ENCODE measurements at places on chromosomes 5 and 9. TPM values are rescaled to one million over a fixed set of nuclear protein-coding genes. Genes with fewer than 3 reads are reported as not detected.

DNA sequence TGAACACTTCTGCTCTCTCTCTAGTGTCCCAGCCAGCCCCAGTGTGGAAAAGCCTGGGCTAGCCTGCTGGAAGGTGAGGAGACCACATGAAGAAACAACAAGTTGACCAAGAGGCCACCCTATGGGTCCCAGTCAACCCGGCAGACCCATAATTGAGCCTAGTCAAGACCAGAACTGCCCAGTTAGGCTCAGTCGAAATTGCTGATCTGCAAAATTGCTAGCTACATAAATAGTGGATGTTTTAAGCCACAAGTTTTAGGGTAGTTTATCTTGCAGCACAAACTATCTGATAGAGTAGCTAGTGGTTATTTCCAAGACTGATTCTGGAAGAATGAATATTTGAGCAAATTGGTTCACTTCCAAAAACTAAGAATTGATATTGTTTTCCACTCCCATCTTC is 82.3 kb upstream of the CCDC112 start:
- H3K4me1 ChIP-seq, result peaks cover 25% of the 10 kb centered on the region
- no peak for DNase-seq
- H3K4me3 ChIP-seq, result no peak overlapping the region
- H3K36me3 ChIP-seq, result no peaks in the 10 kb centered on the region
- H3K27ac ChIP-seq, result no peak overlapping the region

DNA sequence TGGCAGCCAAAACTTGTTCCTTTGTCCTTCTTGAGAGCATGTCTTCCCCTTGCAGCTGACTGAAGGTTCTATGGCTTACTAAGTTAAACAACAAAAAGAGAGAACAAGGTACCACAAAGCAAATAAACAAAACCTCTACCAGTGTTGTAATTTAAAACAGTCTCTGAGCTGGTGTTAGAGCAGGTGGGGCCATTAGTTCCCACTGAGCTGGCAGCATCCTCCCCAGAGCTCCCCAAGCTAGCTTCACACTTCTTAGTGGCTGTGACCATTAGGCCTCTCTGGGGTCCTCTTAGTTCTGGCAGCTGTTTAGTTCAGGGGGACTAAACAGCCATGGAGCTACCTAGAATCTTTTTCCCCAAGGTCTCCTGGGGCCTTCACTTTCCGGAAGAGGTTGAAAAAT is 128.6 kb upstream of the ELL2 start:
- H3K27ac ChIP-seq, result no peak overlapping the region
- no peaks in the 10 kb centered on the region for H3K27me3 ChIP-seq
- no peak for DNase-seq
- no peak overlapping the region for H3K4me3 ChIP-seq

GRCh38 chr9:123434619-123435240 is 78.7 kb downstream of the CRB2 start:
- no peak overlapping the region for H3K27ac ChIP-seq
- no peak for DNase-seq
- H3K36me3 ChIP-seq, result no peaks in the 10 kb centered on the region
- no peaks in the 10 kb centered on the region for H3K27me3 ChIP-seq
- H3K4me3 ChIP-seq, result no peak overlapping the region
- no peaks in the 10 kb centered on the region for H3K4me1 ChIP-seq

GRCh38 chr5:151212406-151212798 is 11.5 kb downstream of the CCDC69 start:
- DNase-seq, result no peak
- H3K27me3 ChIP-seq, result no peaks in the 10 kb centered on the region
- H3K27ac ChIP-seq, result no peak overlapping the region
- H3K4me3 ChIP-seq, result no peak overlapping the region
- no peaks in the 10 kb centered on the region for H3K4me1 ChIP-seq
- H3K36me3 ChIP-seq, result no peaks in the 10 kb centered on the region

DNA sequence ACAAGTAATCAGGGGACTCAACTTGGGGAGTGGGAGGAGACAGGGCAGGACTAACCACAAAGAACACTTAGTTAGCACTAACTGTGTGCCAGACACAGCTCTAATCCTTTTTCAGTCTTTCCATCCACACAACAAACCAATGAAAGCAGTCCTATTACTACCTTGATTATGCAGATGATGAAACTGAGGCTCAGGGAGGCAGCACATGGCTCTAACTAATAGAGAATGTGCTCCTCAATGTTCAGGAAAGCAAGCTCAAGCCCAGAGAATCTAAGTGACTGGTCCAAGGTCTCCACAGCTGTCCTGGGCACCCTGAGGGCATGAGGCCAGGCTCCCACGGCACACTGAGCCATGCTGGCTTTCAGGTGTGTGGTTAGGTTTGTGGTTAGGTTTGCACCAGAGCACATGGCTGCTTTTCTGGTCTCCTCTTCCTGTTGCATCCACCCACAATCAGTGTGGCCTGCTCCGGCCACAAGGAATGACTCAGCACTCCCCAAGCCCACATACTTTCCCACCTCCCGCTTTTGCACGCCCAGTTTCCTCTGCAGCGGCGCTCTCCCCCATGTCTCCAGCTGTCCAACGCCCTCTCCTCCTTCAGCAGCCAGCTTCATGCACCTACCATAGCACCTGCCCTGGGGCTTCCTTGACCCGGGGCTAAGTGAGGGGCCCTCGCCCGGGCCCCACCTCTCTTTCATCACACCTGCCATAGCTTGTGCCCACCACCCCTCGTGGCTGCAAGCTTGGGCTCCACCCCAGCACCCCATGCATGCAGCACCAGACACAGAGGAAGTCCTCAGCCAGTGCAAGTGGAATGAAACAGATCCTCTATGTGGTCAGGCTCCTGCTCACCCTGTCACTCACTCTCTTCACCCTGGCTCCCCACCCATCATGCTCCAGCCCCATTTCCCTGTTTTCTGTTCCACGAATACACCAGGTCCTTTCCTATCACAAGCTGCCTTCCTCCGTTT is 133.1 kb downstream of the GABBR2 start:
- peak; percentile 67 for DNase-seq
- H3K36me3 ChIP-seq, result no peaks in the 10 kb centered on the region
- no peak overlapping the region for H3K4me3 ChIP-seq
- peaks cover 13% of the 10 kb centered on the region for H3K4me1 ChIP-seq

GRCh38 chr5:82931110-82931509 is 146.1 kb downstream of the TMEM167A start:
- peak overlapping the region; percentile 37 for H3K27ac ChIP-seq
- H3K36me3 ChIP-seq, result no peaks in the 10 kb centered on the region
- DNase-seq, result no peak
- peaks cover 13% of the 10 kb centered on the region for H3K4me1 ChIP-seq
- H3K27me3 ChIP-seq, result no peaks in the 10 kb centered on the region
- H3K4me3 ChIP-seq, result no peak overlapping the region

- H3K27me3 ChIP-seq, result no peaks in the 10 kb centered on the region
Measured at GRCh38 chr9:20256284-20256948, 365.9 kb downstream of the MLLT3 start.

- no peak for DNase-seq
- no peaks in the 10 kb centered on the region for H3K36me3 ChIP-seq
- peaks cover 21% of the 10 kb centered on the region for H3K4me1 ChIP-seq
- H3K4me3 ChIP-seq, result no peak overlapping the region
Measured at GRCh38 chr9:129671519-129671918, 6.1 kb downstream of the PRRX2 start.

DNA sequence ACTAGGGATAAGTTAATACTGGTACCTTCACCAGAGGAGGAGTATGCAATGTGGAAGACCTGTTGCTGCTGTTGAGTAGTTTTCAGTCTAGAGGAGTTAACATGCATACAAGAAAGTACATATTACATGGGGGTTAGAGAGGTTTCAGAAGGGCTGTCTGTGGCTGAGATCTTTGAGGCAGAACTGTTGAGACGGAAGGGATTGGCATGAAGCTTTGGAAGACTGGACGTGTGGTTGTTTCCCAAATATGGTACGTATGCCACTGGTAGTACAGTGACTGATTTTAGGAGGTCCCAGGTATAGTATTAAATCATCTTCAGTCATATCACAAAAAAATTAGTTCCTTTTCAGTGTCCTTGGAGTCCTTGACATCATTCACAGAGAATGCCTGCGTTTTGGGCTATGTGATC is 17.6 kb downstream of the TNFAIP8 start:
- H3K27ac ChIP-seq, result no peak overlapping the region
- no peaks in the 10 kb centered on the region for H3K27me3 ChIP-seq
- no peak for DNase-seq

GRCh38 chr9:135785013-135785575 is 83.1 kb downstream of the KCNT1 start:
- peaks cover 35% of the 10 kb centered on the region for H3K27me3 ChIP-seq
- H3K36me3 ChIP-seq, result no peaks in the 10 kb centered on the region
- no peak for DNase-seq
- no peaks in the 10 kb centered on the region for H3K4me1 ChIP-seq

DNA sequence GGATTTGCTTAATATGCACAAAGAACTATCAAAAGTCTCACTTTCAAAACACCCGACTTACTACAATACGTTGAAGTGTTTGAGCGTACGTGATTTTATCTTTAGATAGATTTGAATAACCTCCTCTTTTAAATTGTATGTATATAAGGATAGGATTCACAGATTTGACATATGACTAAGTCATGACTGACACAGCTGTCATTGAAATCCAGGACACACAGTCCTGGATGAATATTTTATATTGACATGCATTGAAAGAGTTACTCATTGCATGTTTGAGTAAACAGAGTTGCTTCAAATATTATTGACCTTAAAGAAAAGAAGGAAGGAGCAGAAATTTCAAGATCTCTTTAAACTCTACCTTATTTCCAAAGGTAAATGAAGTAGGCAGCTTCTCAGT is 3.3 kb downstream of the MUSK start:
- DNase-seq, result no peak
- no peak overlapping the region for H3K27ac ChIP-seq
- no peaks in the 10 kb centered on the region for H3K36me3 ChIP-seq

- no peak overlapping the region for H3K27ac ChIP-seq
- no peaks in the 10 kb centered on the region for H3K36me3 ChIP-seq
- no peaks in the 10 kb centered on the region for H3K27me3 ChIP-seq
- no peak for DNase-seq
- no peak overlapping the region for H3K4me3 ChIP-seq
Measured at GRCh38 chr5:116604805-116605204, 30.2 kb upstream of the SEMA6A start.

DNA sequence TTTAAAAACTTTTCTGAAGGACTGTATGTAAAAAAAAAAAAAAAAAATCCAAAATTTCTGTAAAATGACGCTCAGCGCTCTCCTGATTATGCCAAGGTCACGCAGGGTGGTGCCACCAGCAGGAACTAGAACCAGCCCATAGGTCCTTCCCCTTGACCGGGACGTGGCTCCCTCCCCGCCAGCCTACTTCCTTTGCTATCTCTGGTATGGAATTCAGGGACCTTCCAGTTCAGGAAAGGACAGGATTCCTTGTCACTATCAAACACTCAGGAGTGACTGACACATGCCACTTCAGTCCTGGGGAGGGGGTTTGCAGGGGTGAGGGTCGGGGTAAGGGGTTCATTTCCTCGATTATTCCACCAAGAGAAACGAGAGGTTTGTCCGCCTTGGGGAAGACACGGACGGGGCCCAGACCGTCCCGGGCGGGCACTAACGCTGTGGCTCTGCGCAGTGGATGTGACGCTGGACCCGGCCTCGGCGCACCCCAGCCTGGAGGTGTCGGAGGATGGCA is 18.8 kb downstream of the BTNL9 start:
- peaks cover 85% of the 10 kb centered on the region for H3K27me3 ChIP-seq
- no peak overlapping the region for H3K4me3 ChIP-seq
- no peak for DNase-seq
- no peak overlapping the region for H3K27ac ChIP-seq
- H3K36me3 ChIP-seq, result no peaks in the 10 kb centered on the region

GRCh38 chr5:12624776-12625560 is 720.7 kb upstream of the CTNND2 start:
- no peaks in the 10 kb centered on the region for H3K4me1 ChIP-seq
- H3K27ac ChIP-seq, result no peak overlapping the region
- H3K27me3 ChIP-seq, result no peaks in the 10 kb centered on the region
- H3K36me3 ChIP-seq, result no peaks in the 10 kb centered on the region
- H3K4me3 ChIP-seq, result no peak overlapping the region
- DNase-seq, result no peak

- no peak for DNase-seq
- H3K27ac ChIP-seq, result no peak overlapping the region
- H3K4me3 ChIP-seq, result no peak overlapping the region
- H3K36me3 ChIP-seq, result no peaks in the 10 kb centered on the region
- H3K27me3 ChIP-seq, result no peaks in the 10 kb centered on the region
Measured at GRCh38 chr5:31479706-31480105, 52.2 kb downstream of the DROSHA start.

DNA sequence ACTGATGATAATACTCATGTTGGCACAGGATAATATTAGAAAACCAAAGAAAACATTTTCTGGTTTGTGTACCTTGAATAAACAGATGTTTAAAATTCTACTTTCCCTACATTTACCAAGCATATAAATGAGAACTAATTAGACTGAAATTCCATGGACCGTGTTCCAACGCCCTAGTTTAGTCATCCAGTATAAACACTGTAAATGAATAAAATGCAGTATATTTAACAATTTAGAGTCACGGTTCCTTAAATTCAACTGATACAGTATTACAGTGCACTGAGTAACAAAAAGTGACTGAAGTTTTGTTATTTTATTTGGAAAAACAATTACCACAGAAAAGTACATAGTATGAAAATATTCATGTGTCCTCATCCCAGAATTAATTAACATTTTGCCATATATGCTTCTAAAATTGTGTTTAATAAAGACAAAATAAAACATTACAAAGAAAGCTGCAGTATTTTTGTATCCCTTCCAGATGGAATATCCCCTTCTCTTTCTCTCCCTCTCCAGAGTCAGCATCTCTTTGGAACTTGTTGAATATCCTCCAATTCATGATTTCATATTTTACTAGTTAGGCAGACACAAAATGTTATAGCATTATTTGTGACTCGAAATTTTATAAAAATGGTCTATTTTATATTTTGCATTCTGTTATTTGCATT is 112.5 kb downstream of the HMHB1 start:
- DNase-seq, result no peak
- no peak overlapping the region for H3K4me3 ChIP-seq
- peak overlapping the region; percentile 83 for H3K27ac ChIP-seq
- no peaks in the 10 kb centered on the region for H3K36me3 ChIP-seq
- peaks cover 40% of the 10 kb centered on the region for H3K4me1 ChIP-seq

GRCh38 chr9:6495466-6495865 is 82.5 kb downstream of the UHRF2 start:
- no peak overlapping the region for H3K4me3 ChIP-seq
- peaks cover 10% of the 10 kb centered on the region for H3K4me1 ChIP-seq
- no peak overlapping the region for H3K27ac ChIP-seq
- H3K27me3 ChIP-seq, result no peaks in the 10 kb centered on the region
- peaks cover 11% of the 10 kb centered on the region for H3K36me3 ChIP-seq

GRCh38 chr9:124298646-124299235 is 41.0 kb downstream of the NEK6 start:
- H3K4me3 ChIP-seq, result no peak overlapping the region
- H3K36me3 ChIP-seq, result peaks cover 58% of the 10 kb centered on the region
- H3K4me1 ChIP-seq, result peaks cover 66% of the 10 kb centered on the region
- DNase-seq, result peak; percentile 28
- H3K27ac ChIP-seq, result peak overlapping the region; percentile 88

GRCh38 chr5:140576776-140577201 is 12.2 kb downstream of the SLC35A4 start:
- no peaks in the 10 kb centered on the region for H3K36me3 ChIP-seq
- peak overlapping the region; percentile 86 for H3K27ac ChIP-seq
- H3K4me3 ChIP-seq, result no peak overlapping the region
- peaks cover 48% of the 10 kb centered on the region for H3K4me1 ChIP-seq
- no peaks in the 10 kb centered on the region for H3K27me3 ChIP-seq

SEPTIN8 gene
- total RNA-seq, result 97.4 TPM

FGD3 gene
- not detected for total RNA-seq

PCDHB4 gene
- not detected for total RNA-seq

NOP16 gene
- total RNA-seq, result 43.5 TPM

ZNF883 gene
- total RNA-seq, result not detected

PIP5KL1 gene
- 18.4 TPM for total RNA-seq

Data from SJSA1 (cell line).